ENCODE measurements at places on chromosomes 6 and 20.

- DNase-seq: no peak
Measured at GRCh38 chr20:9550871-9551270, 36.5 kb downstream of the LAMP5 start.

GRCh38 chr6:1708122-1708521 is 98.4 kb downstream of the FOXC1 start:
- DNase-seq: no peak

GRCh38 chr20:38222231-38222922 is 38.2 kb downstream of the KIAA1755 start:
- DNase-seq: peak; percentile 77

DNA sequence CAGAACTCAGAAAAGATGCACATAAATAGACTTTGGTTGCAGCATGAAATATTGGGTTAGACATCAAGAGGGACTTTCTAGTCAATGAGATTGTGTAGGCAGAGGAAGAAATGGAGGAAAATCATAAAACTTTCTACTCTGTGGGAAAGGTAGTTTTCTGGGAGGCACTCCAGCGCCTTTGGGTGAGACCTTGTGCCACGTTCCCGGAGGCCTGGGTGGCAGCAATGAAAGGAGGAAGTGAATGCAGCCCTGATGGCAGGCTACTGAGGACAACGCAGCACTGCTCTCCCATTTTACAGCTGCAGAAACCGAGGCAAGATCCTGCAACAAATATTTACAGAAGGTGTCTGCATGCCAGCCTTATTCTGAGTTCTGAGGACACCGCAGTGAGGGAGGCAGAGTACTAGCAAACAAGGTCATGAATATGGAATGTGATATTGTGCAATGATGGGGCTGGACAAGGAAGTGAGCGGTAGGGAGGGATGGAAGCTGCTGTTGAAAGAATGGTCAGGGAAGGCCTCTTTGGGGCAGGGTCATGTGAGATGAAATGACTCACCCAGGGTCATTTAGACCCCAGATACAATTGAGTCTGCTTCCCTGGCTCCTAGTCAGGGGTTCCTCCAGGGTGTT is 159.1 kb downstream of the TFAP2C start:
- DNase-seq: peak; percentile 35

DNA sequence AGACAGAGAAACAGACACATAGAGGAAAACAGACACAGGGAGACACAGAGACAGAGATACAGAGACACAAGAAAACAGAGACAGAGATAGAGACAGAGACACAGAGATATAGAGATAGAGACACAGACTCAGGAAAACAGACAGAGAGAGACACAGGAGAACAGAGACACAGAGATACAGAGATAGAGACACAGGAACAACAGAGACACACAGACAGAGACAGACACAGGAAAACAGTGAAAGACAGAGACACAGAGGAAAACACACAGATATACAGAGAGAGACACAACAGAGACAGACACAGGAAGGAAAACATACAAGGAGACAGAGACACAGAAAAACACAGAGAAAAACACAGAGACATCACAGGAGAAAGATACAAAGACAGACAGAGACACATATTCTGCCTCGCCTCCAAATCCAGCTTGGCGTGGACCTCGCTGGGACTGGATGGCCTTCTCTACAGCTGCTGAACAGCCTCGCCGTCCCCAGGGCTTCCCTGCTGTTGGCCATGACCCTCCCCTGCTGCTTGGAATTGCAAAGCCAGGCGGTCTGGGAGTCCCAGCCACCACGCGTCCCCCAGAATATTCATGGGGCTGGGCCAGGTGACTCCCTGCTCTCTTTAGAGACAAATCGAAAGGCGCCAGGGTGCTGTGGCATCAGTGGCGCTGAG is 36.8 kb downstream of the NTSR1 start:
- no peak for DNase-seq

Measured in tibial artery (tissue), 4 donors.